GM19239 (cell line): ENCODE measurements at places on chromosomes 13 and 19.
A peak's percentile ranks its signal among the peaks of the same experiment; 100 is the strongest.

DNA sequence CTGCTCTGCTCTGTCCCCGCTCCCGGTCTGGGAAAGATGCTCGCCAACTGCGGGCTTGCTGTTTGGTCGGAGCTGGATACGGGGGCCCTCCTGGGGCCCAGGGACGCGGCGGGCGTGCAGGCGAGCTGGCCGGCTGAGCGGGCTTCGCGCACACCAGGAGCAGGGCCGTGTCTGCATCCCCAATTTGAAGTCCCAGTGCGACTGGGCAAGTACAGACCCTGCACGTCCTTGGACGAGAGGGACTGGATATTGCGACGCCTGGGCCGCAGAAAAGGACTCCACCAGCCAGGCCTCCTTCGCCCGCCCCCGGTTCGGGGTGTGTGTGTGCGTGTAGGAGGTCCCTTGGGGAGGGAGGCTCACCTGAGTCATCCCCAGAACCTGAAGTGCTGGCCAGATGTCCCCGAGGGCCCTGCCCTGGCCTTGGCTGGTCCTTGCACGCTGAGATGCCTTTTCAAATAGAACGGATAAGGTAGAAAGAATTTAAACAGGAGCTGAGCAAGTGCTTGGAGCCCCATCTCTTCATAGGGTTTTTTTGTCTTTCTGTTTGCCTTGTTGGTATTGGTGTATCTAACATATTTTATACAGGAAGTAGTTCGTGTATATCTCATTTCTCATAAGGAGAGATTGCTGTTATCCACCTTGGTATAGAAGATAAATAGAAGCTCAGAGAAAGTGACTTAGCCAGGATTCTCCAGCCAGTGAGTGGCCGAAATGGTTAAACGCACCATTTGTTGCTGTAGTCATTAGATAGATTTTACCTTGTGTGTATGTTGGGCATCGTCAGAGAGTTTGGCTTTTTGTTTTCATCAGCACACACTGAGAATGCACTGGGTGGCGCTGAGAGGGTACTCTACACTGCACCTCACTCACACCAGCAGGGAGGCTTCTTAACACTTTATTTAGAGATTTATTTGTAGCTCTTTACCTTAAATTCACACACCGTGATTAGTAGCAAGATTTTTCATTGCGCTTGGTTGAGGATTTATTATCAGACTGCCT, 1.1 kb downstream of the NAXD start:
- DNase-seq, result no peak

DNA sequence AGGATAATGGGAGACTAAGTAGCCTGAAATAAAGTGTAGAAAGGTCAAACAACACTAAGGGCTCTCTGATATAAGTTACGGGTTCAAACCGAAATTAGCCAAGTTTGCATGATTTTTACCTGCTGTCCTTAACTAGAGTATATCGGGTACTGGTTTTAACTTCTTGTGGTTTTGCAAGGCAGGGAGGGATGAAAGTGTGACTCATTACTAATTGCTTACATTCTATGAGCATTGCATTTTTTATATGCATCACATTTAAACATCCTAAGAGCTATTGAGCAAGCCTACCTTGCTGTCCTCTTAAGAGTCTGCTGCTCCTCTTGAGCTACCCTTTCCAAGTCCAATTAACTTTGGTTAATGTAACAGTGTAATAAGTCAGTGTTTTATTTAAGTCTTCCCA, 415.4 kb downstream of the SLITRK5 start:
- no peak for DNase-seq

DNA sequence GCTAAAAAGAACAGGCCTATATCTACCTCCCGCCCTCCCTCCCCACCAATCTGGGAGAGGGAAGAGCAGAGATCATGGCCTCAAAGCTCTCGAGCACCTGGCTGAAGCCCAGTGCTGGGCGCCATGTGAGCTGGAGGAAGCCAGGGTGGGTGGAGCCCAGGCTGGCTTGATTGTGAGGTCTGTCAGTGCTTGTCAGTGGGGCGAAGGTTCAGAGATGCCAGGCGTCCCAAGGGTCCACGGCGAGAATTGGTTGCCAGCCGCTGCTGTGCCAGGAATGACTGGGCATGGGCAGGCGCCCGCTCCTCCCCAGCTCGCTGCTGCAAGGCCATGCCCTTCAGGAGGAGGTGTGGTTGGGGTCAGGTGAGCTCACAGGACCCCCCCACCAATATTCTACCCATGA, 11.5 kb downstream of the BEST2 start:
- DNase-seq, result no peak

DNA sequence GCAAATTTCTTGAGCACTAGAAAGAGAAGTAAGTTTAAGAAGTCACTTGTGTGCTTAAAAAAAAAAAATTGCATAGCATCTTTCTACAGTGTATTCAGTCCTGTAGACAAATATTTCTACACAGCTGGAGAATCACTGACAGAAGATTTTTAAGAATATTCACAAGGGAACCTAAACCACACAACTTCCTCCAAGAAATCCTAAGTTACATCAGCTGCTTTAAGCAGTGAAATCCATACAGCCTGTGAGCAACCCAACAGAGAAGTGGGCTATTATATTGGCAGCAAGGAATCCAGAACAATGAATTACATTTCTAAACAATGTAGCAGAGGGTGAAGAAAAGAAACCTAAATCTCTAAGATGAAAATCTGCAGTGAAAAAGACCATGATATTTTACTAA, 1.5 kb downstream of the DOCK9 start:
- DNase-seq, result no peak

GRCh38 chr13:104984296-104984818, 1551.1 kb downstream of the EFNB2 start:
- DNase-seq, result no peak

- DNase-seq, result no peak
Observed at GRCh38 chr19:52943884-52944643, 18.6 kb downstream of the ZNF816 start.

DNA sequence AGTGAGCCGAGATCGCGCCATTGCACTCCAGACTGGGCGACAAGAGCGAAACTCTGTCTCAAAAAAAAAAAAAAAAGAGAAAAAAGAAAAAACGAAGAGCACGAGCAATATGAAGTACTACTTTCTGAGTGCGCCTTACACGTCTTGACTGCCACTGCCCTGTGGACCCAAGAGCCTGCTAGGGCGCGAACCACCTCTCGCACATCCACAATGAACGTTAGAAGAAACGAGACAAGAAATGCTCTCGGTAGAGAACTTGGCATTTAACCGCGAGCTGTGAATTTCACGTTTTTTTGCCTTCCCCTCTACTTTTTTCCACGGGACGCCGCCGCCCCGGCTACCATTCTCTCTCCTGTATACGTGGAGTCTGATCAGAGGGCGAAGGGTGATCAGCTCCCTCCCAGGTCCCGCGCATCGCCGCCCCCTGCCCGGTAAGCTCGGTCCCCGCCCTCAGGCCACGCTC, 454 bp downstream of the TIMM44 start:
- no peak for DNase-seq

DNA sequence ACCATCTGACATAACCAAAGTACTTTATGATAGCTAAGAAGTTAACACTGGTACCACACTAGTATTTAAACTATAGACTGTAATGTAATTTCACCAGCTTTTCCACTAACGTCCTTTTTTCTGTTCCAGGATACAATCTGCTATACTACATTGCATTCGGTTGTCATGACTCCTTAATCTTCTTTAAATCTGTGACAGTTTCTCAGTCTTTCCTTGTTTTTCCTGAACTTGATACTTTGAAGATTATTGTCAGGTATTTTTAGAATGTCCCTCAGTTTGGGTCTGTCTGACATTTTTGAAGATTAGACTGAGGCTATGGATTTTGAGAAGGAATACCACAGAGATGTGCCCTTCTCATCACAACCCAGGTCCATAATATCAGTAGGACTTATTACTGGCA, 36.6 kb downstream of the NUFIP1 start:
- no peak for DNase-seq

DNA sequence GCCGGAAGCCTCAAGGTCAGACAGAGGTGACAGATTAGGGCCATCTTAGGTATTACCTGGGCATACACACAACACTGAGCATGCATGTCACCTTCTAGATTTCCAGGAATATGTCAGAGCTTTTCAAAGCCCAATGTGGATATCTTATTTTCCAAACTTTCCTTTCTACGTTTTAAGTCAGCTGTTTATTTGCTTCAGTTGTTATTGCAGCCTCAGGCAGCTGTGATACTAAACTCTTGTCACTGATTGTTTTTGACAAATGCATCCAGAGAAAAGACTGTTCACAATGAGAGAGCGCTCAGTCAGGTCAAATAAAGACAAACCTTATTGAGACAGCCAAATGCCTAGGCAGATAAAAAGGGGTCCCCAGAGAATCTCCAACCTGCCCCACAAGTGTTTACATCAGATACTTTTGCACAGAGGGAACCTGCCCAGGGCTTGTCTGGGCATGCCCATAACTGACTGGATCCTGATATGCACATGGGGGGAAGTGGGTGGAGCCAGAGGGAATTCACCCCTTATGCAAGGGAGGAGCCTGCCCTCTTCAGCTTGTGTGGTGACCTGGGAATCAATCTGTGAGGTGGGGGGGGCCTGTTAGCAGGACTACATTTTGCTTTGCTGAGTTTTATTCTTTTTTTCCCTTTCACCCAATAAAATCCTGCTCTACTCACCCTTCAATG, 28.5 kb downstream of the MED4 start:
- DNase-seq, result no peak

DNA sequence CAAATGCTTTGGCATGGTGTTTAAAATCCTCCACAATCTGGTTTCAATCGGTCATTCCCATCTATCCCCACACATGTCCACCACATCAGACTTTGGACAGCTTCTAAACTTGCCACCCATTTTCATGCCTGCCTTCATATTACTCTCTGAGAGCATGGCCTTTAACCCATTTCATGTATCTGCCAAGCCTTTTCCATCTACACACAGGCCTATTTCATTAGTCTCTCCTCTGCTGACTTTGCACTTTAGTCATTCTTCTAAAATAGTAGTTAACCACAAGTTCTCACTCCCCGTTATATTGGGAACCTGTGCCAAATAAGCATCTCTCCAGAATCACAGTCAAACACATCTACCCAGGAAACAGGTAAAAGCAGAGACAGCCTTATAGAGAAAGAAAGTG, 142.2 kb downstream of the MZT1 start:
- DNase-seq, result no peak

GRCh38 chr19:14519860-14520407, 1.7 kb upstream of the DNAJB1 start:
- no peak for DNase-seq

GRCh38 chr13:30465593-30466357, at the start of gene HMGB1:
Gene HMGB1, minus strand, starts transcription at chr13:30465936. Its CDS starts 2,256 bp downstream, at chr13:30463680.
- DNase-seq, result peak; percentile 87
